Bone marrow (tissue), 2 donors: ENCODE measurements at places on chromosomes 6 and 20.

GRCh38 chr6:81465859-81466258 is 286.6 kb downstream of the TENT5A start:
- DNase-seq: peak; percentile 4

GRCh38 chr6:36627801-36628246 is 33.7 kb downstream of the SRSF3 start:
- DNase-seq: no peak

DNA sequence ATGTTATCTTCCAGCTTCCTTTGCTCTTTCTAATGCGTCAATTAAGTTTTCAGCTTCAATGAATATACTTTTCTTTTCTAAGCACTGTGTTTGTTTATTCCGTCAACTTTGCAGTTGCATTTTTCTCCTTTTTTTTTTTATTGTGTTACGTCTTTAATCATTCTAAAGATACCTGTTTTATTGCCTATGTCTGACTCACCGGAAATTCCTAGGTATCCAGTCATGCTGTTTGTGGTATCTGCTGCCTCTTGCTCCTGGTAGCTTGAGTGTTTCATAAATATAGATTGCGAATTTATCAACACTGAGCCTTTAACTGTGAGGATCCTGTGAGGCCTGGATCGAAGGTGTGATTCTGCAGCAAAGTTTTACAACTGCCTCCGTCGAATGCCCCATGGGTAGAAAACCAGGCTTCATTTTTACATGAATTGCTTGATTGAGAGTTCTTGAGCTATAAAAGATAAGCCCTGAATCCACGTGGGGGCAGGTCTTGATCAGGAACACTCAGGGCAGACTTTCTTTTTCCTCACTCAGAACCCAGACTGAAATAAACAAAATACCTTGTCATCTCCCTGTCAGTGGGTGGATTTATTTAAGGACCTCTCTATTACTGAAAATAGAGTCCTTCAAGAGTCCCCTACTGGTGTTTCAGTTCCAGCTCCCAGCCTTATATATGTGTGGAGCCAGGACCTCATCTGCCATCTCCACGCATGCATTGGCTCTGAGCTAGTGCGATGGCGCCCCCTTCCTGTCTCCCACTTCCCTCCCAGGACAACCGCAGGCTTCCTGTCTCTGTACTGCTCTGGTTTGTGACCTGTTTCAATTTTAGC is 60.1 kb upstream of the LRRC1 start:
- DNase-seq: no peak

- no peak for DNase-seq
Observed at GRCh38 chr20:9403448-9403847, 110.9 kb upstream of the LAMP5 start.

- DNase-seq: no peak
Observed at GRCh38 chr20:14197097-14197496, 140.3 kb downstream of the FLRT3 start.

GRCh38 chr6:33313709-33314514 is at the start of gene TAPBP:
TAPBP (minus strand) TSS chr6:33314078; CDS start chr6:33314041, 37 bp downstream.
- DNase-seq: peak; percentile 88

GRCh38 chr20:37359331-37359730 is 13.4 kb downstream of the SRC start:
- no peak for DNase-seq

DNA sequence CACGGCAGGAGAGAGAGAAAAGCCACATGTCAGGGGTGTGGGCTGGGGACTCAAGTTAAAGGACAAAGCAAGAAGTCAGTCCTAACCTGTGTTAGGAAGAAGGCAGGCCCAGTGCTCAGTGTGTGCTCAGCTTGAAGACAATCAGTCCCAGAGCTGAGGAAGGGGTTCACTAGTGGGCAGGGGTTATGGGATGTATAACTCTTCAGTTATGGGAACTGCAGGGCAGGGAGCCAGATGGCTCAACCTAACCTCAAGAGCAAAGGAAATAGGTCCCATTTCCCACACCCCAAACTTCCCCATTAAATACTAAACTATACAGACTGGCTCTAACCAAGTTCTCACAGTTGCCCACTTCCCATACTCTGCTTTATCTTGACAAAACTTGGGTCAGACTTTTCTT is 7.4 kb upstream of the SSTR4 start:
- peak; percentile 54 for DNase-seq

GRCh38 chr6:7324520-7324919 is 11.5 kb upstream of the SSR1 start:
- DNase-seq: peak; percentile 37

DNA sequence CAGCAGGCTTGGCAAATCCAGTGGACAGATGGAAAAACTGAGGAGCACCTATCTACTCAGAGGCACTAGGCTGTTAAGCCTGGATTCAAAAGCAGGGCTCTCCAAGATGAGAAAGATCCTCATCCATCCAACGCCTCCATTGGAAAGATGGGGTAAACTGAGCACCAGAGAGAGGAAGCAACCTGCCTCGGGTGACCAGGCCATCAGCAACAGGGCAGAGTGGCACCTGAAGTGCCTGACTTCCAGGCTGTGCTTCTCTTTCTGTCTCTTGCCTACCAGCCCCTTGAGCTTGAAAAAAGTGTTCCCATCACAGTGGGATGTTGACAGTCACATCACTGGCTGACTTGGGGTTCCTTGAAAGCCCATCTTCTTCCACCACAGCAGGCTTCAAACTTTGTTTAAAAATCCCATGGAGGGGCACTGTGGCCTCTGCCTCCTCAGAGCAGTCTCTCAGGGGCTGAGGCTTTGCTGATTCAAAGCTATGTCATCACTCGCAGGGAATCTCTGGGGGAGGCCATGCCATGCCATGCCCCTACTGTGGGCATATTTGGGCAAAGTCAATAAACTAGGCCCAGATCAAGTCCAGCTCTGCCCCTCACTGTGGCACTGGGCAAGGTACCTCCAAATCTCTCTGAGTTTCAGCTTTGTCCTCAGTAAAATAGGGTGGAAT is 44.8 kb upstream of the TGM2 start:
- DNase-seq: no peak

DNA sequence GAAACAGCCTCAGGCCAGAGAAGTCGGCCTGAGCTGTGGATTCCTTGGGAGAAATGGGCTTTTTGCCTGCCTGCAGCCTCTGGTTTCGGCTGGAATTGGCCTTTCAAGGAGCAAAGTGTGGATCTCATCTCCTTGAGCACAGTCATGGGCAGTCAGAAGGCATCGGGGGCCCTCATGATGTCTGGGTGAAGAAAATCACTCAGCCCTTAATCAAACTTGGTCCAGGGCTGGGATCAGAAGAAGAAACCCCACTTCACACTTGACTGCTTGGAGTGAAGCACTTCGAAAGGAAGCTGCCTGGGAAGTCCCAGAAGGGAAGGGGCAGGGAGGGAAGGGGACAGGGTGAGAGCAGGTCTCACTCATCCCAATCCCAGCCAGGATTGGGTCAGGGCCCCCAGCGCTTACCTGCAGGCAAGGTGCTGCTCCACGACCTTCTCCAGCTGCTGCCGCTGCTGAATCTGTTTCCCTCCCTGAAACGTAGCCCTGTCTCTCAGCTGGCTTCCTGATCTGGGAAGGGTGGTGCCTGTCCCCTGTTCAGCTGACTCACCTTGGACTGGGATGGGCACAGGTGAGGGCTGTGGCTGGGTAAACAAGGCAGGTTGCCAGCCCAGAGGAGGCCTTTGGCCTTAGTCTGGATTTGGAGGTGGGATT is at the start of gene SDCBP2:
Gene SDCBP2 (minus strand): TSS at position 460 of the 651 bp plus-strand sequence. CDS start 8,723 bp downstream, outside the sequence.
- DNase-seq: no peak

- no peak for DNase-seq
Observed at GRCh38 chr6:91600561-91600960, 1013.7 kb upstream of the MAP3K7 start.

GRCh38 chr6:155287762-155288161 is 23.9 kb downstream of the CLDN20 start:
- no peak for DNase-seq

DNA sequence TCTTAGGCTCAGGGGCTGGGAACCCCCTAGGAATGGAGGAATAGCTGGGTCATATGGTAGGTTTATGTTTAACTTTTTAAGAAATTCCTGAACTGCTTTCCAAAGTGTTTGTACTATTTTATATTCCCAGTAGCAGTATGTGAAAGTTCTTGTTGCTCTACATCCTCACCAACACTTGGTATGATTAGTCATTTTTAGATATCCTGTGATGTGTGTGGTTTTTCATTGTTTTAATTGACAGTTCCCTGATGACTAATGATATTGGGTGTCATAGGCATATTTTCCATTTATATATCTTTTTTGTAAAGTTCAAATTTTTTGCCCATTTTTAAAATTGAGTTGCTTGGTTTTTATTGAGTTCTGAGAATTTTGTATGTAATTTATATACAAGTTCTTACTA is 72.3 kb downstream of the SLC16A10 start:
- no peak for DNase-seq

DNA sequence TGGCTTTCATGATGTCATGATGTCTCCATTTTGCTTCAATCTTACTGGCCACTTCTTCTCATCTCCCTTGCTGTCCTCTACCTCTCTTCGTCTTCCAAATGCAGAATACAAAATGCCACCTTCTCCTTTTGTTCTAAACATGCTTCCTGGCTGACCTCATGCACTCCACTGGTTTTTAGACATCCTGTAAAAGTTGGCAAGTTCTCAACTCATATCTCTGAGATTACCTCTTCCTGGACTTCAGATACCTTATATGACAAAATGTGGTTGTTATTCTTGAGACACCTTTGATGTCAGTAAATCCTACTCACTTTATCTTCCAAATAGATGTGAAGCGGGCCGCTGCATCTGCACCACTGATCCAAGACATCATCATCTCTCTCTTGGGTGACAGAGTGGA is 212.7 kb upstream of the FOXA2 start:
- DNase-seq: no peak

DNA sequence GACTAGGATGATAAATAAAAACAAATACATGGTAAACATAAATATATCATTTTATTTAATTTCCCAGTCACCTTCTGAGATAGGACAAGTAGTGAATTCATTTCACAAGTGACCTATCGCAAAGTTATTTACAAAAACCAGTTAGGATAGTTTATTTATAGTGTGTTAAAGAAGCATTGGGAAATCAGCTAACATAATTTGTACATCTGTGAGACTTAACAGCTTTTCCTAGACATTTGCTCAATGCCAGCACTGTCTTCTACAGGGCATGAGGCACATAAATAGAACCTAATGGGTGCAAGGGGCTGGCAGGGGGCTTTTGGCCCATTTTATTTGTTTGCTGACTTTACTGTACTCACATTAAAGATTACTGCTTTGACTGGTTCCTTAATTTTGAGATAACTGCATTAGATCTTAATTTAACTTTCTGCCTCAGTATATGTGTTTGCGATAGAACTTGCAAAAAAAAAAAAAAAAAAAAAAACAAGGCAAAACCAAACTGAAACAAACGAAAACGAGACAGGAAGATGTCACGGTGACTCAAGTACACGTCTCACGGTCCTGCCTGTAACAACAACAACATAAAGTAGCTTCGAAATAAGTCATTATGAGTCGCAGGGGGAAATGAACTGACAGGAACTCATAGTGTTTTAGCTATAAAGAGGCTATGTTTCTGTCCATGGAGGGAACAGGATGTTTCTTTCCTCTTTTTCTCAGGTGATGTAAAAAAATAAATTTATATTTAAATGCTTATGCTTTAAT is 133.7 kb upstream of the GMDS start:
- DNase-seq: no peak

DNA sequence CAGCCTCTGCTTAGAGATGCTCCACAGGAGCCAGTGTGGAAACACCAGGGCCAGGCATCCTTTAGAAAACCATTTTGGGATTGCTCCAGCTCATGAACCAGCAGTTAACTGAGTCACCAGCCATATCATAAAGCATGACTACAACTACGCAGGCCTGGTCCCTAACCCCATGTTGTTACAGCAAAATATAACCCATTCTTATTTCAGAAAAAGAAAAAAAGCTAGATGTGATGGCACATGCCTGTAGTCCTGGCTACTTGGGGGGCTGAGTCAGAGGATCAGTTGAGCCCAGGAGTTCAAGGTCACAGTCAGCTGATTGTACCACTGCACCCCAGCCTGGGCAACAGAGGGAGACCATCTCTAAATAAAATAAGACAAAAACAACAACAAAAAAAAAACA is 36.8 kb downstream of the C6orf15 start:
- DNase-seq: no peak

DNA sequence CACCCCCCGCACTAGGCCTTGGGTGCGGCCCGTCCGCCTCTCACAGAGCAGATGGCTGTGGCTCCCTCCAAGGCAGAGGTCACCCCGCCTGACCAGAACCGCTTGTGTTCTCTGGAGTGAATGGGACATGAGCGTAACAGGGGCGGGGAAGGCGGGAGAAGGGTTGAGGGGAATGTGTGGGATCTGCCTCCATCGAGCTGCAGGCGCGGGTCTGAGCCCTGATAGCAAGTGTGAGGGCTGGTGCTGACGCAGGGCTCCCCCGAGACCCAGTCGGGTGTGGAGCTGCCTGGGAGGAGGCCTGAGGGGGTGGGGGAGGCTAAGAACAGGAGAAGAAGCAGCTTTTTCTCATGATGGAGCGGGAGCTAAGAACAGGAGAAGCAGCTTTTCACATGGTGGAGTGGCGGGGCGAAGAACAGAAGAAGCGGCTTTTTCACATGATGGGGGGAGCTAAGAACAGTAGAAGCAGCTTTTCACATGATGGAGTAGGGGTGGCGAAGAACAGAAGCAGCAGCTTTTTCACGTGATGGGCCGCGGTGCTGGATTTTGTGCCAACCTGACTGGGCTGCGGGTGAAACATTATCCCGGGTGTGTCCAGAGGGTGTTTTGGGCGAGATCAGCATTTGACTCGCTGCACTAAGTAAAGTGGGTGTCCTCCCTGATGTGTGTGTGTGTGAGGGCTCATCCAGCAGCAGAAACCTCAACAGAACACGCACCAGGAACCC is 169.3 kb downstream of the TTLL2 start:
- DNase-seq: no peak

- no peak for DNase-seq
Observed at GRCh38 chr6:34312259-34312658, 63.5 kb upstream of the SMIM29 start.

DNA sequence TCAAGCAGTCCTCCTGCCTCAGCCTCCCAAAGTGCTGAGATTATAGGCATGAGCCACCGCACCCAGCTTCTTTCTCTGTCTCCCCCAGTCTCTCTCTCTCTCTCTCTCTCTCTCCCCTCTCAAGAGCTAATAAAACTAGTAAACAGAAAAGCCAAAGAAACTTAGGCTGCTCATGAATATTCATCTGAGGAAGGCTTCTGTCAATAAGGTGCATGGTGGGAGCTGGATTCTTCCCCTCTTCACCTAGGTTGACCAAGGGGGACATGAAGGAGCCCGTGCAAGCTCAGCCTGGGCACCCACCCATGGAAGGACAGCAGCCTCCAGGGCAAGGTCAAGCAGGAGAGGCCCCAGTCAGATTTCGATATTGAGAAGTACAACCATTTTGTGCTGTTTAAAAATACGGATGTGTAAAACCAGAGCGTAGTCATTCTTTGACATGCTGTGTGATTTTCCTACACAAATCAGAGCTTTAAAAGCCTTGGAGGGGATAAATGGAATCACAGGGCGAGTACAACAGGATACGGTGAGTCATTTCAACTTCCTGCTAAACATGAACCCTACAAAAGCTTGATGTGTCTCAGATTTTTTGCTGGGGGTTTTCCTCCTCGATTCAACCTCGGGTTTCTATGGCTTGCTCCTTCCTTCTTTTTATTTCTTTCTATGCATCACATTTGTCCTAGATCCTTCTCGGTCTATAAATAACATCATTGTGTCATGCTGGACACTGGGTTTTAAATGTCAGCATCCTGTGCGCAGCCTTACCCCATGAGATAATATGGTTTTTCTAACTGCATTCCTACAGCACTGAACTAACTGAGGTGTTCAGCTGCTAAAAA is 368.9 kb upstream of the JARID2 start:
- no peak for DNase-seq
